ENCODE measurements at places on chromosomes 6 and 20. TPM values are rescaled to one million over a fixed set of nuclear protein-coding genes. Genes with fewer than 3 reads are reported as not detected.

Gene SLC2A10
- 38.8 TPM for total RNA-seq

Gene FOXC1
- total RNA-seq, result 88.4 TPM

Gene MICB
- 6.5 TPM for total RNA-seq

Gene SMIM29
- 11.1 TPM for total RNA-seq

Gene RNF39
- total RNA-seq, result not detected

Gene MYL9
- 75.1 TPM for total RNA-seq

Gene NOTCH4
- total RNA-seq, result 0.65 TPM

Gene SRSF12
- 0.52 TPM for total RNA-seq

Gene CFAP61
- not detected for total RNA-seq

Gene NKX2-4
- total RNA-seq, result not detected

Gene F13A1
- 0.54 TPM for total RNA-seq

Gene LY6G6F
- total RNA-seq, result not detected

Data from articular chondrocyte of knee joint (primary cell).